ENCODE measurements at places on chromosomes 7 and 10.
A peak's percentile ranks its signal among the peaks of the same experiment; 100 is the strongest.

GRCh38 chr7:126608339-126608776, 644.4 kb downstream of the GRM8 start:
- no peak for DNase-seq

- no peak for DNase-seq
These were observed 216.6 kb downstream of the ZMYND11 start for GRCh38 chr10:351770-352334.

GRCh38 chr10:5565205-5565545, 40.4 kb downstream of the CALML3 start:
- DNase-seq, result no peak

DNA sequence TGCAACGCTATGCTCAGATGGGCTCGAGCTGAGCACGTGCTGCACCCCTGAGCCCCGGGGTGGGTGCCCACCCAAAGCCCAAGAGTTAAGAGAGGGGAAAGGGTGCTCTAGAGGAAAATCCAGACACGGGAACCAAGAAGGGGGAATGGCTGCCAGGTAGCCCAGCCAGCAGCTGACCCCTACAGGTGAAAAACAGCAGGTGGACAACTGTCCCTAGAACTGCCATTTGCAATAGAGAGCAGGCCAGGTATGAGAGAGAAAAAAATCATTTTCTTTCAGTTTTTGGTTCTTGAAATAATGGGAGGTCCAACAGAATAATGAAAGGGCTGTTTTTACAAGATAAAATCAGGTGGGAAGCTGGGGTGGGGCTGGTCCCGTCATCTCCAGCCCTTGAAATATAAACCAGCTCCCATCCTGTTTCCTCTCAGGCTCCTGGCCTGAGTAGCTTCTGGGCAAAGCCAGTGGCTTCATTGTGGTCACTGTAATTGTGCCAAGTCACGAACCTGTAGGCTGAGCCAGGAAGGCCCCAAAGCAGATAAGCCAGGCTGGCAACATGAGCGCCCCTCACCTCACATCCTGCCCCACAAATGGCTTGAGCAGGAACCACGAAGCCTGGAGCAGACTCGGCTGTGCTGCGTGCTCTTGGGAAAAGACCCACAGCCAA, 257.8 kb downstream of the SNX10 start:
- no peak for DNase-seq

DNA sequence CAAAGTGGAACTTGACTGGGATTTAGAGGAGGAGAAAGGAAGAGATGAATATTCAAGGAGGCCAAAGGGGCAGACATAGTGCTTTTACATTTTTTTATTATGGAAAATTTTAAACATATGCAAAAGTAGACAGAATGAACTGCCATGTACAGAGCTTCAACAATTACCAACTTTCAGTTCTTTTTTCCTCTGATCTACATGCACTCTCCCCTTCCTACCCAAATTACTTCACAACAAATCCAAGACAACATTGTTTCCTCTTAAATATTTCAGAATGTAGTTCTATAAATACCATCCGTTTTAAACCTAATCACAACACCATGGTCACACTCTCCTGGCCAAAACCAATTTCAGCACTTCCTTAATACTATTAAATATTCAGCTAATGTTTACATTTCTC, 83.5 kb upstream of the FZD1 start:
- no peak for DNase-seq

DNA sequence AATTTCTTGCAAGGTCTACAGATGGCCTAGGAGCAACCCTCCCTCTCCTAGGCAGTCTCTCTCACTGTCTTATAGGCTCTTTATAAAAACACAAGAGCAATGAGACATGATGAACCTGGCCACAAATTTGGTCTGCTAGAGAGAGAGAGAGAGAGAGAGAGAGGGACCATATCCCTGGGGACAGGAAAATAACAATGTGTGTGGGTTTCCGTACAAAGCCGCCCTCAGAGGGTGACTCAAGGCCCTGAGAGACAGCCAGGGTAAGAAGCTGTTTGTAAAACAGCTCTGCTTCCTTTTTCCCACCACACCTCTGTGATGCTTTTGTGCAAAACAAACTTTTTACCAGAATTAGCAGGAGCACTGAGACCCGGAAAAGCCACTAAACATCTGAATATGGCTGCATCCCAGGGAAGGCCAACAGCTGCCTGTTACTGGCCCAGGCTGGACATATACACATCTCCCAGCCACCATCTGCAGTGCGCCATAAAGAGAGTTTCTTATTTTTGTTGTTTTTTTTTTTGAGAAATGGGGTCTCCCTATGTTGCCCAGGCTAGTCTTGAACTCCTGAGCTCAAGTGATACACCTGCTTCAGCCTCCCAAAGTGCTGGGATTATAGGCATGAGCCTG, 18.4 kb downstream of the GIMAP5 start:
- DNase-seq, result peak; percentile 58

DNA sequence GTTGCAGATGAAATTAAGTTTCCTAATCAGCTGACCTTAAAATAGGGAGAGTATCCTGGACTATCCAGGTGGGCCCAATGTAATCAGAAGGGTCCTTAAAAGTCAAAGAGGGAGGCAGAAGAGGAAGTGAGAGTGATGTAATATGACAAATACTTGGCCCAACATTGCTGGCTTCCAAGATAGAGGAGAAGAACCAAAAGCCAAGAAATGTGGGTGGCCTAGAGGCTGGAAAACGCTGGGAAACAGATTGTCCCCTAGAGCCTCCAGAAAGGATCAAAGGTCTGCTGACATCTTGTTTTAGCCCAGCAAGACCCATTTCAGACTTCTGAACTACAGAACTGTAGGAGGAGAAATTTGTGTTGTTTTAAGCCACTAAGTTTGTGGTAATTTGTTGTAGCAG, 79.7 kb upstream of the NOBOX start:
- no peak for DNase-seq

GRCh38 chr7:150515248-150516147, 826 bp downstream of the GIMAP7 start:
- DNase-seq, result no peak

DNA sequence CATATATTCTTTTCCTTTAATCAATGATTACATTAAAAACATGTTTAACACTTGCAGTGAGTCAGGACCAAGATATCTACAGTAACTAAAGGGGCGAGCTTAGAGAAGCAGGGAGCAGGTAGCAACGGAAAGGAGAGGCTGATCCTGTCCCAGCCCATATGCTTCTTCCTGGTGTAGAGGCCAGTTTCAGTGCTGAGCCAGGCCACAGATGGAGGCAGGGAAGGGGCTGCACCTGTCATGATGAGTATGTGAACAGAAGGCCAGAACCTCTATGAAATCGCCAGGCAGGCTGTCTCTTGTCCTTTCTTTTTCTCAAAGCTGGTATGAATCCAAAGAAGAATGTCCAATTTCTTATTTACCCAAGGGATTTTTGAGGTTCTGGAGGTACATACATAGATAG, 16.3 kb downstream of the REEP3 start:
- no peak for DNase-seq

DNA sequence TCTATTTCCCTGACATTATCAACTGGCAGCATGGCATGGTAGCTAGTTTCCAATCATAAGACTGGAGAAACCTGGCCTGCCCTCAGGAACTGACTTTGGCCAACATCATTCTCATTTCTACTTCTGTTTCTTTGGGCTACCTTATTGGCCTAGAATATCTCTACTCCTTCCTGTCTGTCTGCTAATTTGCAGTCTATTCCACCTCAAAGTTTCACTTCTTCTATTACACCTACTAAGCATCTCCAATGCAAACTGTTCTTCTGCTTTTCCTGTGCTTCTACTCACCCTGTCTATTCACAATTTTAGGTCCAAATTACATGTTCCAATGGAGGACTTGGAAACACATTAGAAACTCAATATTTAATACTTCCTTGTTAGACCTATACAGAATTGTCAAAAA, 65.6 kb downstream of the ZNF503 start:
- DNase-seq, result no peak
